ENCODE measurements at places on chromosomes 7 and 10.
A peak's percentile ranks its signal among the peaks of the same experiment; 100 is the strongest.

- DNase-seq, result peak; percentile 42
Observed at GRCh38 chr7:97179454-97180104, 62.1 kb downstream of the SDHAF3 start.

- DNase-seq, result no peak
Observed at GRCh38 chr10:119388849-119389345, 153.6 kb downstream of the RGS10 start.

DNA sequence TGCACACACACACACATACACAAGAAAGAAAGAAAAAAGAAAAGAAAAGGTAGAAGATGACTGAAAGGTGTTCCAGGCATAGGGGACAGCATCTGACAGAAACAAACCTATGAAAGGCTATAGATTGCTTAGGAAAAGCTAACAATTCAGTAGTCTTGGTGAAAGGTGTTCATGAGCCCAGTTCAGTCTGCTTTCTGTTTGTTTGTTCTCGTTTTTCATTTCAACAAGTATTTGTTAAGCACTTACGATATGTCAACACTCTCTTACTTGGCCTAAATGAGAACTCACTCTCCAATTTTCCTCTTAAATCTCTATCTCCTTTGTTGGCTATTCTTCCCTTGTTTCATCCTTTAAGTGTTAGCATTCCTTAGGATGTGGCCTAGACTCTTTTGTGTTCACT, 133.2 kb downstream of the GRM8 start:
- no peak for DNase-seq

GRCh38 chr10:122703483-122704448, 4.1 kb upstream of the C10orf120 start:
- no peak for DNase-seq

DNA sequence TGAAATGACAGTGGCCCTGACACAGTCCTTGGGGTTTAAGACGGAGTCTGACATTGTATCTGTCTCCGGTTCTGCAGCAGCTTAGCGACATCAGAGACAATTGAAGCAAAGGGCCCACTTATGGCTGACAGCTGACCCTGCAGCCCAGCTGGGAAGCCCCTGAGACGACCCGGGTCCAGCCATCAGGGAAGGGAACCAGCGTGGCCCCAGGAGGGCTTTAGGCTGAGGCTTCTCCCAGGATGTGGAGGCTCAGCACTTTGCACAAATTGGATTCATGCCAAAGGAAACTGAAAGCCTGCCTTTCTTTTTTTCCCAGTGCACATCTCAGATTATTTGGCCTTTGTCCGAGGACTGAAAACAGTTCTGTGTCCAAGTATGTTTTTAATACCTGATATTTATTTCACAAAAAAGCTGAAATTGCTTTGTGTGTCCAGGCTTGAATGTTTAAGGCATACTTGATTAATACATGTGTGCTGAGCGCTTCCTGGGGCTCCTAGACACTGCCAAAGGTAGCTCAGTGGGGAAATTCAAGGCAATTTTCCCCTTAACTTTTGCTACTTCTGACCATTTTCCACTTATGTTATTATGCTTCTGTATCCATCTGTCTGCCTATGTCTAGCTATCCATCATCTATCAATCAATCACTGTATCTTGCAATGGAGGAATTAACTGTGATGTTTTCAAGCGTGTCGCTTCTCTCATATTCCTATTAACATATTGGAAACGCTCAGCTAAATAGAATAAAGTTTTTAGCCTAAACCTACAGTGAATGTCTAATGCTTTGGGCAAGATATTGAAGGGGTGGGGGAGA, 34.8 kb downstream of the KLF6 start:
- DNase-seq, result no peak

DNA sequence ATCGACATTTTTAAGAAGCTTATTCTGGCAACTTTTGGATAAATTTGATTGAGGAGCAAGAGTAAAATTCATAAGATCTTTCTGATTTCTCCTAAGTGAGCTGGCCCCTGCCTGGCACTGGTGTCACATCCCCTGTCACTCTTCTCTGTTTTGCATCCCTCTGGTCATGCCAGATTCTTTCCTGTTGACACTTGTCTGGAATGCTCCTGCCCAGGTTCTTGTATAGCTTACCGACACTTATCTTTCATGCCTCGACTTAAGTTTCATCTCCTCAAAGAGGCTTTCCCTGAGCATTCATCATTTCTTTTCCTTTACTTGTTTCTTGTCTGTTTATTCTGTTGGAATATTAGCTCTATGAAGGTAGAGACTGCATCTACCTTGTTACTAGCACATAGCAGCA, 22.2 kb upstream of the AASS start:
- no peak for DNase-seq

- no peak for DNase-seq
Observed at GRCh38 chr10:121696854-121697253, 98.6 kb upstream of the FGFR2 start.

- DNase-seq, result no peak
Observed at GRCh38 chr7:128708824-128709223, 30.3 kb upstream of the CALU start.

DNA sequence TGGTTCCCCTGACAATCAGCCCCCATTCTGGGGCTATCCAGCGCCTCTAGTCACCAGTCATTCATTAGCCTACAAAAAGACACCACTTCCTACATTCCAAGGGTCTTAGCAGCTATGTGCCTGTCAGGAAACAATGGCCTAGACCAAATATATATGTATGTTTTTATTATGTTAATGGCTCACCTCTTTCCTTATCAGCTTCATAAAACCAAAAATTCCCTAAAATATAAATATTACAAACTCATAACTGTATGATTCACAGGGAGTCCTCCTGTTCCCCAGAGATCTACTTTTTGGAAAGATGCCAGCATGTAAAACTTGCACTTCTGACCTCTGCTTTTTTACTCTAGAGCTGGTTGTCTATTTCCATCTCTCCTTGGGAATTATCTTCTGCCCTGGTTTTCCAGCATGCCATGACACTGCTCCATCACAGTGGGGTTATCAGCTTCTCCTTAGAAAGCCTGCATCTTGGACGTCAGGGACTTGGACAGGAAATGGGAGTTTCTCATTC, 79.2 kb downstream of the ABCA13 start:
- no peak for DNase-seq

- no peak for DNase-seq
Observed at GRCh38 chr7:77497079-77497478, 40.0 kb upstream of the PTPN12 start.

GRCh38 chr10:67697724-67698131, 1.7 kb upstream of the CTNNA3 start:
- no peak for DNase-seq

DNA sequence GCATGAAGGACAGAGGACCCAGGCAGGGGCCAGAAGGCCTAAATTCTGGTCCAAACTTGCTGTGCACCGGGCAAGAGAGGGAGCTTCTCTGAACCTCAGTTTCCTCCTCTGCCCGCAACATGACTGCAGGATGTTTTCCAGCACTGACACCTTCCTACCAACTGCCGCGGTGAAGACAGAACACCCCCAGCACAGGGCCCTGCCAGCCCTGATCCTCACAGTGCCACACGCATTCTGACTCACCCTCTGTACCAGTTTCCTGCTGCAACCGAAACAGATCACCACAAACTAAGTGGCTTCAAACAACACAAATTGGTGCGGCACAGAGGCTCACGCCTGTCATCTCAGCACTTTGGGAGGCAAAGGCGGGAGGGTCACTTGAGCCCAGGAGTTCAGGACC, 18.1 kb downstream of the MAD1L1 start:
- no peak for DNase-seq

- DNase-seq, result no peak
Observed at GRCh38 chr10:11934262-11934661, 108.3 kb downstream of the UPF2 start.

DNA sequence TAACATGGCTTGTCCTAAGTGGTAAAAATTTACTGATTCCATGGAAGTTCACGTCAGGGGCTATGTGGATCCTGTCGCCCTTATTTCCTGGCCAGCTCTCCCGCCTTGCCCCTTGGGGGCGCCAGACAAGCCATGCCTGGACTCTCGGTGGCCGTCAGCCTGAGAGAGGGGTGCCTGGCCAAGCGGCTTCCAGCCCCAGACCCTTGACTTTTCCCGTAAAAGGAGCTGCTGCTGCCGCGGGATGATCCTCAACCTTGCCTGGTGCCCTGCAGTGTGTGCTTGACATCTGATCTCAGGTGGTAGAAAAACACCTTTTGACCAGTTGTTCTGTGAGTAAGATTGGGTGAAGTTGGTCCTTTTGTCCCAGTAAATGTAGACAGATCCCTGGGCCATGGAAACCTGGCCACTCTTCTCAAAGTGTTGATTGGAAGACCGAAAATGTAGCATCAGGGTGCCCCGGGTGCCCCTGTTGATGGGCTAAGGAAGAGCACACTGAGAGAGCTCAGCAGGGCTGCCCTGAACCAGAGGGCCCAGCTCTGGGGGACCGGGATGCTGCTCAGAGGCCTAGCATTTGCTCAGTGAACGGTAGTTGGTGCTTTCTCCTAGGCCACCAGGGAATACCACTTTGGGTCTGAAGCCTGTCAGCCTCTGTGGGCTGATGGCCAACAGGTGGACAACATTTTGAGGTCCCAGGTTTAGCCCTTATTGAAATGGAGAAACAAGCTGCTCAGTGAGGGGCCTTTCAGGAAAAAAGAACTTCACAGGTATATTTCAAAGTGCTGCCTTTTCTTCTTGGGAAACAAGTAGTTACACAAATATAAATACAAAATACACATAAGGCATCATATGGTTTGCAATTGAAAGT, 162.5 kb downstream of the LRMDA start:
- no peak for DNase-seq

DNA sequence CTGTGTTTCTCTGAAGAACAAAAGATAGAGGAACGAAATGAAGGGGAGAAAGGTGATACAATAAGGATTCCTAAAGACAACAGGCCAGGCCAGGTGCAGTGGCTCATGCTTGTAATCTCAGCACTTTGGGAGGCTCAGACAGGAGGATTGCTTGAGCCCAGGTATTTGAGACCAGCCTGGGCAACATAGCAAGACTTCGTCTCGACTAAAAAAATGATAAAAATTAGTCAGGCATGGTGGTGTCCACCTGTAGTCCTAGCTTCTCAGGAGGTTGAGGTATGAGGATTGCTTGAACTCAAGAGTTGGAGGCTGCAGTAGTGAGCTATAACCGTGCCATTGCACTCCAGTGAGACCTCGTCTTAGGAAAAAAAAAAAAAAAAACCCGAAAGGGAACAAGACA, 41.4 kb upstream of the FAM3C start:
- DNase-seq, result no peak

GRCh38 chr10:80477813-80478212, 23.7 kb downstream of the TSPAN14 start:
- no peak for DNase-seq

GRCh38 chr7:51467384-51468017, 150.9 kb upstream of the COBL start:
- no peak for DNase-seq

GRCh38 chr7:80247891-80248290, 113.3 kb downstream of the GNAI1 start:
- DNase-seq, result no peak

GRCh38 chr7:147413557-147413870, 1177.1 kb upstream of the C7orf33 start:
- DNase-seq, result no peak

DNA sequence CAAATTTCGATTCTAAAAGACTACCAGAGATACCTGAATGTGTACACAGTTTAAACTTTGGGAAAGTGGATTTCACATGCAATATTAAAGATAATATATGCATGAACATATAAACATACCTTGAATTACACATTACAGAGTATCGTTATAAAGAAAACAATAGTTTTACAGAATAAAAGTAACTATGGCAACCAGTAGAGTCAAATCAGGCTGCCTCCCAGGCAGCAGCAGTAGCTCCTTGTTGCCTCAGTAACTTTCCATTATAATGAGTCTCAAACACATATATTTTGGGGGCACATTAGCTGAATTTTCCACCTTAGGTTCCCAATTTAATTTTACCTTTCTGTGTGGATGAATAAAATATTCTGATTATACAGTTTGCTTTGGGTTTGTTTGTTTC, 164.4 kb upstream of the FEZF1 start:
- no peak for DNase-seq

GRCh38 chr7:17520941-17521340, 222.5 kb downstream of the AHR start:
- DNase-seq, result no peak

DNA sequence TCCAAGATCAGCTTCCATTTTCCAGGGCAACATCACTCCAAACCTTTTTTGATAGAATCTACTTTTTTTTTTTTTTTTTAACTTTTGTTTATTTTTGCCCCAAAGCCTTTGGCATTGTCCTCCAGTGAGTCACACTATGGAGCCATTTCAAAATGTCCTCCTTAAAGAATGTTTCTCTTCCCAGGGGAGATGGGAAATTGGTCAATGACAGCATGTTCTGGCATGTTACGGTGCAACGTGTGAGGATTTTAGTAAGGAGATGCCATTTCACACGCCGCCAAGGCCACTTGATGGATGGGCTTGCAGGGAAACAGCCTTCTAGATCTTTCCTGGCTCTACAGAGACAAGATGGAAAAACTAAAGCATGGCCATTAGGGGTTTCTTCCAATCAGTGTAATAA, 30.7 kb upstream of the TRIL start:
- DNase-seq, result no peak

- DNase-seq, result no peak
Observed at GRCh38 chr10:133260895-133261725, 15.6 kb downstream of the ADAM8 start.

- DNase-seq, result no peak
Observed at GRCh38 chr10:103044942-103045489, 126.9 kb downstream of the CNNM2 start.

GRCh38 chr10:69638642-69639041, 8.6 kb downstream of the FAM241B start:
- DNase-seq, result no peak

- DNase-seq, result no peak
Observed at GRCh38 chr10:129021594-129022304, 445.3 kb upstream of the MGMT start.

DNA sequence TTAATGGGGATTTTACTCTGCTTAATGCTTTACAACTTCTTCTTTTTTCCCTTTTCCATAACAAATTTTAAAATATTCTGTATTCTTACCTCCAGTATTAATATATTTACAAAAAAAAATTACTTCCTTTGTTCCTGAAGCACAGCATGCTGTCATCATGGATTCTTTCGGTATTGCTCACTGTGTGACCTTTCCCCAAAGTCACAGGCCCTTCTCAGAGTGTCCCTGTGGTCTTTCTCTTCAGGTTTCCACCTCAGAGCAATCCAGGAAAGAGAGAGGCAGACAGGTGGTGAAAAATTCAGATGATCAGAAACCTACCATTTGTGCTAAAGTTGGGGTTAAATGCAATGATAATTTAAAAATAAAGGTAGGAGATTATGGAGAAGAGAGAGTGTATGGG, 13.0 kb downstream of the AOAH start:
- no peak for DNase-seq

GRCh38 chr7:66380272-66380888, 175.2 kb downstream of the TPST1 start:
- no peak for DNase-seq

DNA sequence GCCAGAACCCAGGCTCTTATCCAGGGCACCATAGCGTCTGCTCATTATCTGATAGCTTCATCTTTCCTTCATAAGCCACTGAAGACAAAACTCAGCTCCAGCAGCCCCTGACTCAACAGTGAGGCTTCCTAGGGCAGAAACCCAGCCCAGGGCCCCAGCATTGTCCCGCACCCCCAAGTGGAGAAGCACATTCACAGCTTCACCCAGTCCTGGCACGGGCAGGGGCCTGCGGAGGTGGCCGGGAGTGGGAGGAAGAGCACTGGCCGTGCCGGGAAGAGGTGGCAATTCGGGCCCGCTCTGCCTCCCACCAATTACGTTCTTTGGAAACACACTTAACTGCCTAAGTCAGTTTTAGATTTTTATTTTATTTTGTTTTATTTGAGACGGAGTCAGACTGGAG, 10.3 kb upstream of the CALML5 start:
- no peak for DNase-seq
